ENCODE measurements at places on chromosomes 2 and 18.

- no peak for DNase-seq
These were observed 3.3 kb downstream of the INPP5D start for GRCh38 chr2:233063269-233063975.

DNA sequence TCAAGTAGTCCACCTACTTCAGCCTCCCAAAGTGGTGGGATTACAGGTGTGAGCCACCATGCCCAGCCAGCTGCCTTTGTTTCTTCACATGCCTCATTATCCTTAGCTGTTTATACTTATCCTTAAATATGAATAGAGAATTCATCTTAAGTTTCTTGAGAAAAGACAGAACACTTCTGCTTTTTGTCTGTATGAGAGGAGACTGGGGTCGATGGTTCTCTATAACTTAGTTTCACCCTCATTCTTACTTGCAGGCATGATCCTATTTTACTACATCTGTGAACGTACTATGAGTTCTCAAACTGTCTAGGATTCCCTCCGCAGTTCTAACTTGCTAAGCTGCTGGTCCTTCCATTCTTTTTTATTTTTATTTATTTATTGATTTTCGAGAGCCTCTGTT is 20.4 kb downstream of the PPM1B start:
- DNase-seq: no peak

DNA sequence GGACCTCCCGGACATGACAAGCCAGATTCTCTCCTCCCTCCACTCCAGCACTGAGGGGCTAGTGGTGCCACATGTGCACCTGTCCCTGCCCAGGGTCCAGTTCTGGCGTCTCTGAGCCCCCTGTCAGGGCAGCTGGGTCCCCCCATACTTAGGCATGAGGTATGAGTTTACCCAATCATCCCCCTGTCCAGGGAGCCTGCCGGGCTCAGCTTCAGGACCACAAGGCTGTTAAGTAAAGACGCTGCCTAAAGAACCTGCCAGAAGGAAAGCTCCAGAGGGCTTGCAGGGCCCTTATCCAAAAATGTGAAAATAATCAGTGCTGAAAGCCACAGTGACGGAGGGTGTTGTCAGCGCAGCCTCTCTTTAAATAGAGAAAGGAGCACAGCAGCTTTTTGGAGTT is 40.0 kb downstream of the SH3BP4 start:
- no peak for DNase-seq

DNA sequence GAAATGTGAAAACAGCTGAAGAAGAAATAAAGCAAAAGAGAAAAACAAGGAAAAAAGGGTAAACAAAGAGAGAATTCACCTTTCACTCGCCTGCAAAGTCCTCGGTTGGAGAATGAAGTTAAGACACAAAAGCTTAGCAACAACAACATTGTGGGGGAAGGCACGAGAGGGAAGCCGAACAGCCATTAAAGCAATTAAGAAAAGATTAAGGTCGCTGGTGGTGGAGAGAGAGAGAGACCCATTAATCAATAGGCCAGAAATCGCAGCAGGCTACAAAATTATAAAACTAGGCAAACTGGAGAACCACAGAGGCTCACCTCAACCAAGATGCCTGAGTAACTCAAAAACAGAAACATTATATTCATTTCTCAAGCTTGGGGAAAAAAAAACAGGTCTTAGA is 120.0 kb upstream of the SIX3 start:
- no peak for DNase-seq

DNA sequence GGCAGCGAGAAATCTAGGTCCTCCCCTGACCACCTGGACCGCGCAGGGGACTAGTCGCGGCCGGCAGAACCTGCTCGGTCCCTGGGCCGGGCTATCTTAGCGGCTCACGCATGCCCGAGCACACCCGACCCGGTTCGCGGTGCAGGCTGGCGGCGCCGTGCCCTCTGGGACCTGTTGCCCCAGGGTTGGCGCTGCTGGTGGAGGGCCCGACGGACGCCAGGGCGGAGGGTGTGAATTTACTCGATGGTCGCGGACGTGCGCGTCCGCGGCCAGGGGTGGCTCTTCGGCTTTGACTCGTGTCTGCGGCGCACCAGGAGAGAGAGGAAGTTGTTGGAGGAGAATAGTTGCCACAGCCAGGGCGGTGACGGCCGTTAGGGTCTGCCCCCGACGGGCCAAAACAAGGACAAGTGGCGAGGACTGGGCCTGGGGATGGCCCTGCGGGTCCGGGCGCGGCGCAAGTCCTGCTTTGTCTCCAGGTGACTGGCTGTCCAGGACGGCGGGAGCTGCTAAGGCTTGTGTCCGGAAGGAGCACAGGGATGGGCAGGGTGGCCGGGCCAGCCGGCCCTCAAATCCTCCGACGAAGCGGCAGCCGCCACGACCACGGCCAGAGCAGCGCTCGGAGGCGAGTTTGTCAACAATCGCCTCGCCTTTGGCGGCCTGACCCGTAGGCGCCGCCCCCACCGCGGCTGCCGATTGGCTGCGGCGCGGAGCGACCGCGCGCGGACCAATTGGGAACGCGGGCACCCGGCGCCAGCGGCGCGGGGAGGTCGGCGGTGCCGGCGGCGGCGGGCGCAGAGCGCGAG is 1.3 kb downstream of the BCL2L11 start:
- peak; percentile 84 for DNase-seq

- DNase-seq: peak; percentile 71
These were observed 2.8 kb downstream of the DIPK1C start for GRCh38 chr18:74454279-74454751.

GRCh38 chr18:75544496-75544895 is 117.0 kb upstream of the SMIM21 start:
- no peak for DNase-seq

- no peak for DNase-seq
These were observed 6.1 kb upstream of the GMPPA start for GRCh38 chr2:219492575-219492974.

- no peak for DNase-seq
These were observed 102.8 kb downstream of the GREB1L start for GRCh38 chr18:21344860-21345259.

DNA sequence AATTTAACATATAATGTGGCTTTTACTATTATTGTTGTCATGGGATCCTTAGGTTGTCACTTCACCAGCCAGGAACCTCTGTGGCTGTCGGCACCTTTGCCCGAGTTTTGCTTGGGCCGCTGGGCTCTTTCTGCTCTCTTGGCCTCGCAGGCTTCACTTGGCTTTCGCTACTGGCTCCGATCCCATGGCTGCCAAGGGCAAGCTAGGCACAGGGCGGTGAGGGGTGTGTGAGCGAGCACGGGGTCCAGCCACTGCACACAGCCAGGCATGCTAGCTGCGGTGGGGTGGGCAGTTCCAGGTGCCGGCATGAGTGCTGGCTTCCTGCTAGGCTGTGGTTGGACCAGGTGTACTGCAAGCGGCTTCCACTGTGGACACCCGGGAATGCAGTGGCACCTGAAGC is 23.4 kb upstream of the RAPGEF4 start:
- DNase-seq: no peak

DNA sequence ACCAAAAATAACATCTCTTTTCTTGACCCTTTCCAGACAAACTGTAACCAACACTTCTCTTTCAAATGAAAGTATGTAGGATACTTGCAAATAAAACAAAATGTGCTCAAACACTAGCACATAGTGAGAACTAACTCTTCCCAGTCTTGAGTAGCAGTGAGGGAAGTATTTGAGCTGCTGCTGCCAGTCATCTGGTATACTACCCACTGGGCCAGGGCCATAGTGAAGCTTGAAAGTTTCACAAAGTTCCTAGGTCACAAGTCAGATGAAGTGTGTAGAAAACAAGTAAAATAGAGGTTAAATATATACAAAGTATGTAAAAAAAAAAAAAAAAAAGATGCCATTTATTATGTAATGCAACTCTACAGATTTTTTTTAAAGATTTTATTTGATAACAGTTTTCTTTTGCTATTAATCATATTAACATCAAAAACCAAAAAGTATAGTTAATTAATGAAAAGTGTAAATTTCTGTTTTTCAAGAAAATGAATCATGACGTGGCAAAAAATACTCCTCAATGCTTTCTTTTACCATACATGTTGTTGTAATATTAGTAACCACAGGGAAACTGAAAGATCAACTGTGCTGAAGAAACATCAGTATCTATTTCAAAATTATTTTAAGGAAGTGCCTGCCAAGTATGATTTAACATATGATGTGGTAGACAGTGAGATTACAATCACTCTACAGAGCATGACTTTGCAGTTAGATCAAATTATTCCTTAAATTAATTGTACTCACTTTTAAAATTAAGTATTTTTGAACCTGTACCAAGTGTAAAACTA is 21.6 kb upstream of the TRIB2 start:
- DNase-seq: no peak

DNA sequence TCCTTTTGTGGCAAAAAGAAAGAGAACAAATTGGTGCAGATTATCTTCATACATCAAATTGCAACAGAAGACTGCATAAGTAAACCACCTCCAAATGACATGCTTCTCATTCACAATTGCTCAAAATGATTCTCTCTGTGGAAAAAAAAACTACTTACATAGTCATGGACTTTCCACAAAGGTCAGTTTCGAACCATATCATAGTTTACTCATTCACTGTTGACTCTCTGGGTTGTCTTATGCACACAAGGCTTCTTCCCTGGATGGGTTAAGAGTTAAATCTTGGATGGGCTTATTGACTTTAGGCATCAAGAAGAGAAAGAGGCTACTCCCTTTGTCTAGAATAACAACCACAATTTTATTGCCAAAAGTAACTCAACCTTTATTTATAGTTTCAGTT is 91.3 kb upstream of the RAB27B start:
- DNase-seq: no peak

DNA sequence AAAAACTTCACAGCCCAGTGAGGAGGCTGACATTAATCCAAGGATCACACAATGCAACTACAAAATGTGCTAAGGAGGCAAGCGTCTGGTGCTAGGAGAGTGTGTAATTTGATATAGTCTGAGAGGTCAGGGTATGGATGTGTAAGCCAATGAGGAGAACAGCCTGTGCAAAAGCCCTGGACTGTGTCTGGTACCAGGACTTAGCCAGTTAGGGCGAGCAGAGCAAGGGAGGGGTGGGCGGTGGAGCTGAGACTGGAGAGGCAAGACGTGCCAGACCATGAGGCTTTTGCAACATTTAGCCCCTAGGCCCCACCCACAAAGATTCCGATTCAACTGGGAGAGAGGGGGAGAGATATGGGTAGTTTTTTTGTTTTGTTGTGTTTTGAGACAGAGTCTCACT is 33.5 kb upstream of the SPRED2 start:
- DNase-seq: no peak

- no peak for DNase-seq
These were observed 42.7 kb downstream of the CYP26B1 start for GRCh38 chr2:72104821-72105588.

DNA sequence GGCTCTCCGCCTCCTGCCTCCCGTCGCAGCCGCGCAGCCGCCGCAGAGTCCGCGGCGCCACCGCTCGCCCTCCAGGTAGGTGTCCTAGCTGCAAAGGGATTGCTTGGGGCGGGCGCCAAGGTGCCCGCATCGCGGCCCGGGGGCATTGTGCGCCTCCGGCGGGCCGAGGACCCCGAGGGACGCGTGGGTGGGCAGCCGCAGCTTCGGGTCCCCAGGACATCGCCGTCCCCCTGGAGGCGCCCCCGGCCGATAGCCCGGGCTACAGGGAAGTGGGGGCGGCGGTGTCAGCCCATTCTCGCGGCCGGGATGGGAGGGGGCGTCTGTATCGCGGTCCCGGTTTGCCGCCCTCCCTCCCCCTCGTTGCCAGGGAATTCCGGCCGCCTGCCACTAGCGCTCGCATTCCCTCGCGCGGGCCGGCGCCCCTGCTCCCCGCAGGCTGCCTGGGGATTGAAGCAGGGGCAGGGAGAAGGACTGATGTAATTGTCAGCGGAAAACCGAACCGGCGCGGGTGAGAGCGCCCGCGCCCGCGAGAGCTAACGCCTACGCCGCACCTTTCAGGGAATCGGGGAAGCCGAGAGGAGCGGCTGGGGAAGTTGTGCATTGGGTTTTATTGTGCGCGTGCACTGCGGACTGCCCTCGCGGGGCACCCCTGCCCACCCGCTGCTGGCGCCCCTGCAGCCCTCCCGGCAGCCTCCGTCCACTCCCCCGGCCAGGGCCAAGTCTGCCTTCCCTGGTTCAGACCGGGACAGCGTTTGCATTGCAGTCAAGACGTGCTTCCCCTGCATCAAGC is 483 bp downstream of the OSBPL6 start:
- DNase-seq: peak; percentile 73

- DNase-seq: no peak
These were observed 4.3 kb downstream of the RAX start for GRCh38 chr18:59268721-59269562.

GRCh38 chr2:21356086-21356856 is 232.5 kb downstream of the TDRD15 start:
- no peak for DNase-seq

GRCh38 chr2:222451224-222451674 is 26.9 kb downstream of the SGPP2 start:
- no peak for DNase-seq

DNA sequence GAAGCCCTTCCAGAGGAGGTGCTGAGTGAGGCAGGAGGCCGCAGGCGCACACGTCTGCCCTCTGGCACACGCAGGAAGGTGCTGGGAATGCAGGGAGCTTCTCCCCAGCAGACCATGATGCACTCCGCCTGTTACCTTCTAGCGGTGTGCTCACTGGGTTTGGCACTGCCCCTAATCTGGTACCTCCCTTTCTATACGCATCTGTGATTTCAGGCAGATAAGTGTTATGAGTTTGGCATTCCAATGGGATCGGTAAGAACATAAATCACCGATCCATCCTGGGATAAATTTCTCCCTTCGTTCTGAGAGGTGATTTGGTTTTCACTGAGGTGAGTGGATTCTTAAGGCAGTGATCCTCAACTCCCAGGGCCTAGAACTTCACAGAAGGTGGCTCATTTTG is 34.6 kb downstream of the ODC1 start:
- DNase-seq: no peak

- no peak for DNase-seq
These were observed 267.8 kb upstream of the SKOR2 start for GRCh38 chr18:47519277-47519676.

GRCh38 chr18:23196119-23197007 is 61.1 kb downstream of the CABLES1 start:
- DNase-seq: no peak

GRCh38 chr2:187982668-187983067 is 309.0 kb upstream of the GULP1 start:
- no peak for DNase-seq

- DNase-seq: no peak
These were observed 34.0 kb upstream of the ITPRID2 start for GRCh38 chr2:181857483-181857882.
